Endothelial cell of umbilical vein (primary cell): ENCODE measurements at places on chromosomes 1 and 21. TPM values are rescaled to one million over a fixed set of nuclear protein-coding genes. Genes with fewer than 3 reads are reported as not detected.
A peak's percentile ranks its signal among the peaks of the same experiment; 100 is the strongest.

DNA sequence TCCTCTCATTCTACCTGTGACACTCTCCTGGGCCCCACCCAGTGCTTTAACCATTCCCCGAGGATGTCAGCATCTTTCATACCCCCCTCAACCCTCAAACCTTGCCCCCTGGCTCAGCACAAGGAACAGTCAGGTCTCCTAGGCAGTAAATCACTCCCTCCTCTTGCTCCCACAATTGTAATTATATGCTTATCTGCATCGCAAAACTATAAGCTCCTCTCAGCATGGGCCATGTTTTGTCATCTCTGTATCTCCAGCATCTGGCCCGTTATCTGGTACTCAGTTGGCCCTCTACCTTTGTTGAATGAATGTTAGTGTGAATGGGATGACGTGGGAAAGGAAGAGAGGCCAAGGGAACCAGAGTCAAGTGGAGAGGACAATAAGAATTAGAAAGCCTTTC is 2.8 kb upstream of the ELOVL1 start:
- no peak for DNase-seq

TMEM240 gene
- total RNA-seq = 7.0 and 8.8 TPM in 2 replicates

SPATA6 gene
- total RNA-seq = 4.9 and 10.5 TPM in 2 replicates

- peak; percentile 62 for DNase-seq
These were observed 20.8 kb downstream of the KCNJ15 start for GRCh38 chr21:38277501-38278131.

DNA sequence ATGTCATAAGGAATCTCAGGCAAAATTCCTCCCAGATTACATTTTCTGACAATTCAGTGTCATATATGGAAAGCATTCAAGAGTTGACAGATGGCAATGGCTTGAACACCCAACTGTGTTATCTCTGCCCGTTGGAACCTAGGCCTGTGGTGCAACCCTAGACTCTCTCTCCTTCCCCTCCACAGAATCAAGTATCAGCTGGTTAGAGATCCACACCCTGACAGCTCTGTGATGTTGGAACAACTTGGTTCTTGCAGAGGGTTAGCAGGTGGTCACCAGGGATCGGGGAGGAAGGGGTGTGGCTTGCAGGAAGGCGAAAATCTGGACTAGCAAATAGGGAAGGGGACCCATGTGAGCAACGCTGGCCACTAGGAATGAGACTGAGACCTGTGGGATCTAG is 26.3 kb downstream of the PCSK9 start:
- DNase-seq = no peak

VCAM1 gene
- total RNA-seq = 1.7 and 2.3 TPM in 2 replicates

- DNase-seq = no peak
These were observed 79.2 kb upstream of the RALGPS2 start for GRCh38 chr1:178645808-178646200.

OR2T29 gene
- total RNA-seq = not detected in 2 replicates

DNA sequence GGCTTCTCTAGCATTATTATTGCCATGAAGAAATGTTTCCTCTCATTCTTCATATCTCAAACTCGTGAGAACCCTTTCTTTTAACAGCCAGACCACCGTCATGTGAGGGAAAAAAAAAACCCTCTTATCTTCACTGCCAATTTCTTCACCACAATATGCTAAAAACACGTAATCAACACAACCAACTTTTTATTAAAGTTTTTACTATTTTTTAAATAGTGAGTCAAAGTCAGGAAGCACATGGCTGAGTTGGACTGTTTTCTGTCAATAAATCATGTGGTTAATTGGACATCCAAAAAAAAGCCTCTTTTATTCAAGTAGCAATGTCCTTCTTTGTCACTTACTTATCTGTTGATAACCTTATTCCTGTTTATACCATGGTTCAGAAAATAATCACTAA is 55.9 kb upstream of the SAMD13 start:
- peak; percentile 90 for DNase-seq

GRCh38 chr21:16419188-16419921 is 689.6 kb downstream of the USP25 start:
- DNase-seq = peak; percentile 99
